ENCODE measurements at places on chromosomes 12 and 14. TPM values are rescaled to one million over a fixed set of nuclear protein-coding genes. Genes with fewer than 3 reads are reported as not detected.

RDH11 gene
- total RNA-seq: 138 TPM

- no peak for DNase-seq
These were observed 25.7 kb downstream of the CNOT2 start for GRCh38 chr12:70268972-70269371.

DNA sequence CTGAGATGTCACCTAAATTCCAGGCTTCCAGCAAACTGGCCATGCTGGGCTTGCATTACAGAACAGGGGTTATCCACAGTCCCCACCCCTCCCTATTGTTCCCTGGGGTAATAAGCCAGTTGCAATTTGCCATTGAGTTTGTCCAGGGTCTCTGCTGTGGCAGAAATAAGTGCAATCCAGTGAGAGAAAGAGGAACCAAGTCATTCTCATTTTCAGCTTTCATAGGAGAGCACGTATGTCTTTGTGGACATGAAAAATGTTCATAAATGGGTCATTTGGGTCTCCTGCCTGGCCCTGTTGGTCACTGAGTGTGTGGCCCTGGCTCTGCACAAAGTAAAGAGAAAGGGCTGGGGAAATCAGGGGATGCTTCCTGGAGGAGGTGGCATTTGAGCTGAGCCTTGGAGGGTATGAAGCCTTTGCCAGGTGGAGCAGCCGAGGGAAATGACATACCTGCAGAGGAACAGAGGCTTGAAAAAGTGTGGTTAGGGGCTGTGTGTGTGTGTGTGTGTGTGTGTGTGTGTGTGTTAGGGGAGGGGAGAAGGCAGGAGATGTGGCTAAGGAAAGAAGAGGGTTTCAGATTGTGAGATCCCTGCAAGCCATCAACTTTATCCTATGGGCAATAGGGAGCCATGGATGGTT is 29.3 kb downstream of the CMKLR1 start:
- DNase-seq: no peak

GRCh38 chr14:53963320-53964227 is 6.9 kb upstream of the BMP4 start:
- no peak for DNase-seq

DNA sequence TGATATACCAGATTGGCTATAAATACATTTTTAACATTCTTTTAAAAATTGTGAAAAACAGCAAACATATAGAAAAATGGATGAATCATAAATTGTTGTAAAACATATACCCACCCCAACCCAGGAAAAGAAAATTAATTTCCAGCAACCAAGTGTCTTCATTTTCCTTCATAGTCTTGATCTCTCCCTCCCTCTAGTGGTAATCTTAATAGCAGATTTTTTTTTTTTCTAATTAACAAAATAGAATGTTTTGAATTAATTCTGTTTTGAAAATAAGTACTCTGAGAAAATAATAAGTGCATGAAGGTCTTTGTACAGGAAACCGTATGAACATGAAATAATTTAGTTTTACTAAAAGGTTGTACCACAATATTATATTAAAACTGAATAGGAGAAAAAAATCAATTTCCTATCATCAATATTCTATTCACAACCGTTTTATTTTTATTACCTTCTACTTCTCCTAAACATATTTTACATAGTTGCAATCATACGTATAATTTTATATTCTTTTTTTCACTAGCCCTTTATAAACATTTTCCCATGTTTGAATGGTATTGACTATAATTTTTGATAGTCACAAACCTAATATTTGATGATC is 7.0 kb downstream of the ETNK1 start:
- peak; percentile 15 for DNase-seq

DNA sequence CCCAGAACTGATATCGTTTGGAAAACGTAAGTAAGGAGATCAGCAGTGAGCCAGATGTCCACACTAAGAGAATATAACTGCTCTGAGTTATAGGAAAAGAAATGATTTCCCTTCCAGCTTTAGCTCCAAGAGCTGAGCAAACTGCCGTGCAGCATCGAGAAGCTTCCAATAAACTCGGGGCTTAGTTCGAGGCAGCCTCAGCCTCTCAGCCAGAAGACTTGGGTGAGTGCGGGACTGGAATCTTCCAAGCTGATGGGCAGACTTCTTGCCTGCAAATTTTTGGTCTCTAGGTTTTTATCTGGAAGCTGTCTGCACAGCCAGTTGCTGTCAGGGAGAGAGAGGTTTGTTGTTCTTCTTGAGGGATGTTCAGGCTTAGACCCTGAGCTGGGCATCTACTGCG is 196.1 kb downstream of the PHETA1 start:
- no peak for DNase-seq

All from osteoblast (primary cell).